ENCODE measurements at places on chromosomes 3 and 15.

DNA sequence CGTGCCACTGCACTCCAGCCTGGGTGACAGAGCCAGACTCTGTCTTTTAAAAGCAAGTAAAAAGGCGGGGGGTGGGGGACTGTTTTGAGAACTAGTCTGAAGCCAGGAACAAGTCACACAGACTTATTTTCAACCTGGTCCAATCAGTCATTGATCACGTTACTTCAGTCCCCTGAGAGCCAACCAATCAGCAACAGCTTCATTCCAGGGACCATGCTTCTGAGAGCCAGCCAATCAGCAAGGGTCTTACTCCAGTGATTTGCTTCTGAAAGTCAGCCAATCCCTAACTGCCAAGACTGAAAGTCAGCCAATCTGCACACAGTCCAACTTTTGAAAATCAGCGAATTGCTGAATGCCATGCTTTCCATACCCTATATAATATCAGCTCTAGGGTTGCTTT lies 48.6 kb upstream of the C15orf39 start:
- DNase-seq: peak; percentile 38

- DNase-seq: no peak
Observed at GRCh38 chr3:23995219-23995618, 50.1 kb downstream of the NR1D2 start.

DNA sequence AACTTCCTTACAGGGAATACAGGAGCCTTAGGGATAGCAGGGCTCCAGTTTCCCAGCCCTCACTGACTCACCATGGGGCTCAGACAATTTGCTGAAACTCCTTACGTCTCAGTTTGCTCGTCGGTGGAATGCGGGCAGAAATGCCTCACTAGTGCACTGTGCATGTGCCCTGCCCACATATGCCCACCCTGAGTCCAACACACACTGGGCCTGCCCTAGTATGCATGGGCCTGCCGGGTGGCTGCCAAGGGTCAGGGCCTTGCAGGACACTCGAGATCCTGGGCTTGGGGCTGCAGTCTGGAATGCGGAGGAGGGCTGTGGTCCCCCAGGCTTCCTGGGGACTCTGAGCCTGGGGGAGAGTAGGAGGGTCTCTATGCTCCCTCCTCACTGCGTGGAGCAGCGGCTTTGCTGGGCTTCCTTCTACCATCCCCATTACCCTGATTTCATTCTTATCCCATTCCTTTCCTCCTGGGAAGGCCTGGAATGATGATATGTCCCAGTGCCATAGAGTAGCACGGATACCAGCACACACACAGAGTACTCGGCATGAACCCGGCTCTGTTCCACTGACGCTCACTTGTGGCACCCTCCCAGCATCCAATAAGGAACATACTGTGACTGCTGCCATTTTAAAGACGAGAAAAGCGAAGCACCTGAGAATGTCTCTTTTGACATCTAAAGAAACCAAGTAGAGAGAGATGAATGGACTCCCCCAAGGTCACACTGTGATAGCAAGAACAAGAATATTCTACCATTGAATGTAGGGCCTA lies 124.2 kb downstream of the ASB7 start:
- DNase-seq: no peak

DNA sequence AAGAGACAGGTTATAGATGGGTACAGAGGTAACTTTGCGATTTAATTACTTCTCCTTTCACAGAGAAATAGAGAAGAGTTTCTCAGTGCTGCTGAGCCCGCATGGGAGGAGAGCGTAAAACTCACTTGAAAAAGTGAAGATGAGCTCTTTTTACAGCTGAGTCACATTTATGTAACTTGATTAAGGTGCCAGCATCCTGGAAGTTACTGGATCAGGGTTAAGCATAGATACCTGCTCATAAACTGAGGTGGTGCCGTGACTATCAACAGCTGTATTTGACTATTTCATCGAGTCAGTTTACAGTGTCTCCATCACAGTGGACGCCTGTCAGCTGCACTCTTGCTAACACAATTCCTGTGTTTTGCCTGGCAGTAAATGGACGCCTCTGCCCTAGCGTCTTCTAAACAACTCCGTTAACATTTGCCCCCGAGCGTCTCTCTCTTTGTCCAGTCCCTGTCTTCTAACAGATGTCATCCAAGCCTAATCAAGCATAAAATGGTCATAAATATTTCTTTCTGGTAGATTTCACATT lies 414.6 kb downstream of the FOXP1 start:
- no peak for DNase-seq

DNA sequence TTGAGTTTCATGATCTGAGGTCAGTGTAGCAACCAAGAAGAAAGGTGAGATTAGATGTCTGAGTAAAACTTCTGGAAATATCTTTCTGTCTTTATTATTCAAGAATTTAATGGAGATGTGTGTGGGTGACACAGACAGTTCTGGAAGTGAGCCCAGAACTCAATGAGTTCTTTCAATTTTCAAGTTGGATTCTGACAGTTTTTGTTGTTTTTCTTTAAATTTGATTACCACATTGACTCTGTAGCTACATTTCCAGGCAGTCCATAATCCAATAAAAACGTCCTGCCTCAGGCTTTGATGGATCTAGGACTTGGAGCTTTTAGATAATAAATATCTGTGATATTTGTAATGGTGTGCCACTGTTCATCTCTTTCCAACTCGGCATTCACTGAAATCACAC lies 3.9 kb upstream of the PARP14 start:
- no peak for DNase-seq

DNA sequence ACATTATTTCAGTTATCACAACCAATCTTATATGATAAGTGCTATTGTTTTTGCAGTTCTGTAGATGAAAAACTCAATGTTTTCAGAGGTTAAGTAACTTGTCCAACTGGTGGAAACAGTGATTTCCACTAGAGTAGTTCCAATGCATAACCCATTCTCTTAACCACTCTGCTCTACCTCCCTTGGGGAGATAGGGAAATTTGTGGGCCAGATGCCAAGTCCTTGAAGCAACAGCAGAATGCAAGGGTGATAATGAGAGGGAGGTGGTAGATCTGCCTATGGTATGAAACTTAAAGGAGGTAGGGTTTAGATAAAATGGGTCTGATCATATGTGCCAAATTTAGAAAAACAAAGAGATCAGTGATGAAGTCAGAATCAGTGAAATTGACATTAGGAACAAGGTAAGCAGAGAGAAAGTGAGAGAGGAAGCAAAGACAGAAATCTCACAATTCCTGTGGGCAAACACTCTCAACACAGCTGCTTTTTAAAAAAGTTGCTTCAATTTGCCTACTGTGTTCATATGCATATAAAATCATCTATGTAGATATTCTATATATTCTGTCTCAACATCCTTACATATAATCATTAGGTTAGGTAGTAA lies 50.5 kb upstream of the UBP1 start:
- DNase-seq: no peak

DNA sequence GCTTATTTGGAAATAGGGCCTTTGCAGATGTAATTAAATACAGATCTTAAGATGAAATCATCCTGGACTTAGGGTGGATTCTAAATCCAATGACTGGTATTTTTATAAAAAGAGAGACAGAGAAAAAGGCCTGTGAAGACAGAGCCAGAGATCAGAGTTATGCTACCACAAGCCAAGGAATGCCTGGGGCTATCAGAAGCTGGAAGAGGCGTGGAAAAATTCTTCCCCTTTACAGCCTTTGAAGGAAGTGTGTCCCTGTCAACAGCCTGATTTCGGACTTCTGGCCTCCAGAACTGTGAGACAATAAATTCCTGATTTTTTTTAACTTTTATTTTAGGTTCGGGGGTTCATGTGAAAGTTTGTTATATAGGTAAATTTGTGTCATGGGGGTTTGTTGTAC lies 154.1 kb upstream of the CADPS start:
- no peak for DNase-seq

- DNase-seq: no peak
Observed at GRCh38 chr15:61841466-61841865, 218.8 kb downstream of the VPS13C start.

DNA sequence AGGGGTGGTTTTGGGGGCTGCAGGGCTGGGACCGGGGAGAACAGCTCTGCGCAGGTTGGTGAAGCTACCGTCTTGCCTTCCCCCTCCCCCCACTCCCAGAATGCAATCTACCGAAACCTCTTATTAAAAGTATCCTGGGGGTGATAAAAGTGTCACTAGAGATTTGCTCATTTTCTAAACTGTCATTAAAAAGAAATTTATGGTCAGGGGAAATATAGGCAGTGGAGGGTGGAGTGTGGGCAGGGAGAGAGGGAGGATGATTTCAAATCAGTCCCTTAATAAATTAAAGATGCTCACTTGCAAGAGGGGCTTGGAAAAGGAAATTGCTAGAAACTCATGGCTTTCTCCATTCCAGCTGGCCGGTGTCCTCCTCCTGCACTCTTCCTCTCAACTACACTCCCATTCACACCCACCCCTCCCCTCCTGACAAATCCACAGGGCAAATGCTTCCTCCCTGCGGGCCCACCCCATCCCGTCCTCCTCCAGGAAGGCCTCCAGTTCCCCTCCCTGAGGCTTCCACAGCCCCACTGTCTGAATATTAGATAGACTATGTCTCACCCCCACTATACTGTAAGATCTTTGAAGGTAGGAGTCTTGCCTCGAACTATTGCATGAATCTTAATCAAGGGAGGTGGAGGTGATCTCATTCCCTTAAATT lies 83.9 kb downstream of the TLE3 start:
- DNase-seq: no peak

DNA sequence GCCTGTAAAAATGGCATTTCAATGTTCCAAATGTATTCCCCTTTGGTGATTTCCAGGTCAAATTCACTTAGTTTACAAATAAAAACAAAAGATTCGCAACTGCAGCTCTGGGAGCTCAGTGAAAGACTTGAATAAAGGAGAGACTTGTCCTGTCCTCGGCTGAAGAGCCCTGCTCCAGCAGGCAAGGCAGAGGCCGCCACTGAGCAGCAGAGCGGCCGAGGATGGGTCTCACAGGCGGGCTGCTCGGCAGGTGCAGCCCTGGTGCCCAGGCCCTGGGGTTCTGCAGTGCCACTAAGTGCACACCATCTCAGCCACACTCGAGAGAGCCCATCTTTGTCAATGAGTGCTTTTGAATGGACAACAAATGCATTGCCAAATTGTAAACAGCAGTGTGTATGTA lies 856.2 kb downstream of the AGBL1 start:
- DNase-seq: no peak

DNA sequence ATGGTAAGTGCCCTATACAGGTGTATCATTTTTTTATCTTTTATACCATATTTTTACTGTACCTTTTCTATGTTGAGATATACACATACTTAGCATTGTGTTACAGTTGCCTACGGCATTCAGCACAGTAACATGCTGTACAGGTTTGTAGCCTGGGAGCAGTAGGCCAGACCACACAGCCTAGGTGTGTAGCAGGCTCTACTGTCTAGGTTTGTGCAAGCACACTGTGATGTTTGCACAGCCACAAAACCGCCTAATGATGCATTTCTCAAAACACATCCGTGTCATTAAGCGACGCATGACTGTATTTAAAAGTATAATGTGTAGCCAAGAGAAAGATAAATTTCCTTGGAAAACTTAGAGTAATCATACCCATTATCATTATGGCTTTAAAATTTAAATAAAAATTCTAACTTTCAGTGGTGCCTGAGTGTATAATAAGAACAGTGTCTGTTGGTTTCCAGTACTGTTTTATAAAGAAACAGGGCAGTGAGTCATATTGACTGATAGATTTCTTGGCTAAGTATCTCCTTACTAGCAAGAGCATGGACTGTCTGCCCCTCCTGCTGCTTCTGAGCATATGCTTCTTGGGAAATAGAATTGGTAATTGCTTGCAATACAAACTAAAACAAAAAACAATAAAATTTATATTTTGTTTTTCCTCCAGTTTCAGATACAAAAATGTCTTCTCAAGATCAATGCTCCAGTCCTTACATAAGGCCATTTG lies 18.3 kb downstream of the CALML4 start:
- no peak for DNase-seq

GRCh38 chr3:52714335-52715302 lies 8.7 kb downstream of the SPCS1 start:
- no peak for DNase-seq

GRCh38 chr15:91867581-91868026 lies 14.1 kb downstream of the SLCO3A1 start:
- DNase-seq: no peak

DNA sequence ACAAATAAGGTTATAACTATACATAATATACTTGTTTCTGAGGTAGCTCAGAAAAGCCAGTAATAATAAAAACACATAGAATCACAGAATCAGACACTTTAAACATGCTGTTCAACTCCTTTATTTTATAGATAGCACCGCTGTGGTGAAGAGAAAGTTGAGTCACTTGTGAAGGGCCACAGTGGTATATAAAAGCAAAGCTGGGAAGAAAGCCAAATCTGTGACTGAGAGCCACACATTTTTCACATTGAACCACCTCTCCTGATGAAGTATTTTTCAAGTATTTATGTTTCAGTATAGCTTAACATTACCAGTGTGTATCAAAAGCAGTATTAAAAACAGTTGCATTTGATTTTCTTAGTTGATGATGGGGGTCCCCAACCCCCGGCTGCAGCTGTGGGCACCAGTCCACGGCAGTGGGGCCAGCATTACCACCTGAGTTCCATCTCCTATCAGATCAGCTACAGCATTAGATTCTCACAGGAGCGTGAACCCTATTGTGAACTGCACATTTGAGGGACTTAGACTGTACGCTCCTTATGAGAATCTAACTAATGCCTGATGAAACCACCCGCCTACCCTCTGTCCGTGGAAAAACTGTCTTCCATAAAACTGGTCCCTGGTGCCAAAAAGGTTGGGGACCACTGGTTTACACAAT lies 46.2 kb downstream of the TBL1XR1 start:
- DNase-seq: peak; percentile 41

GRCh38 chr3:141386611-141387111 lies 18.4 kb downstream of the ZBTB38 start:
- no peak for DNase-seq

DNA sequence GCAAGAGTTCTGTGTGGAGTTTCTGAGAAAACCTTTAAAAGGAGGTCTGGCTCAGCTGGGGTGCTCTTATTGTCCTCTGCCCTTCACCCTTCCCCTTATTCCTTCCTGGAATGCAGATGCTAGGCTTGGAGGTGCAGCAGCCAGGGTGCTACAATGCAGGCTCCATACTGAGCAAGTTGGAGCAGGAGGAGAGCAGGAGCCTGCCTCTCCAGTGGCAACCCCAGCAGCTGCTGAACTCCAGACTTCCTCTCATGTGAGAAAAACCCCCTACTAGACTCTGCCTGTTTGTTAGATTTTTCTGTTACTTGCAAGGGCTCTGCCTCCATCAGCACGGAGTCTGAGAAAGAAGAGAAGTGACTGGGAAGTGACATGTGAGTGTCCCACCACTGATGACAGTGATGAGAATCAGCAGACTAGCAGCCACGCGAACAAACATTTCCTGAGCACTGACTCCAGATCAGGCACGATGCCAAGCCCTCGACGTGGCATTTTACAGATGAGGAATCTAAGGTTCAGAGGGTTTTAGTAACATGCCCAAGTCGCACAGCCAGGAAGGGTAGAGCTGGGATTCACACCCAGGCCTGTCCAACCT lies 16.1 kb upstream of the RARRES1 start:
- DNase-seq: no peak

DNA sequence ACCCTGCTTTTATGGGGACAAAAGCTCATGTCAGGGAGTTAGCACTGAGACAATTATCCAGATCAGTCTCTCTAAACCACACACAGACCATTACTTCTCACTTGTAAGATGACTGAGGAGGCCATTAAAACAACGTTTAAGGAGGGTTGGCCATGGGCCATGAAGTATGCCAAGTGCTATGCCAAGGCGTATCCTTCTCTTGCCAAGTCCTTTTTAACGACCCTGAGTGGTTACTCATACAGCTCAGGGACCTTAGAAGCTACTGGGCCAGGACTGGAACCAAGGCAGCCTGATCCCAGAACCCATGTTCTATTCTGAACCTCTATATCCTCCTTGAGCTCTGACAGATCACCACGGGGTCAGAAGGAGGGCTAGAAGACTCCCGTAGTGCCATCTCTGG lies 50.0 kb downstream of the NMNAT3 start:
- no peak for DNase-seq

- DNase-seq: no peak
Observed at GRCh38 chr3:36774052-36774451, 9.7 kb upstream of the DCLK3 start.
